ENCODE measurements at places on chromosomes 16 and 17. TPM values are rescaled to one million over a fixed set of nuclear protein-coding genes. Genes with fewer than 3 reads are reported as not detected.

DNA sequence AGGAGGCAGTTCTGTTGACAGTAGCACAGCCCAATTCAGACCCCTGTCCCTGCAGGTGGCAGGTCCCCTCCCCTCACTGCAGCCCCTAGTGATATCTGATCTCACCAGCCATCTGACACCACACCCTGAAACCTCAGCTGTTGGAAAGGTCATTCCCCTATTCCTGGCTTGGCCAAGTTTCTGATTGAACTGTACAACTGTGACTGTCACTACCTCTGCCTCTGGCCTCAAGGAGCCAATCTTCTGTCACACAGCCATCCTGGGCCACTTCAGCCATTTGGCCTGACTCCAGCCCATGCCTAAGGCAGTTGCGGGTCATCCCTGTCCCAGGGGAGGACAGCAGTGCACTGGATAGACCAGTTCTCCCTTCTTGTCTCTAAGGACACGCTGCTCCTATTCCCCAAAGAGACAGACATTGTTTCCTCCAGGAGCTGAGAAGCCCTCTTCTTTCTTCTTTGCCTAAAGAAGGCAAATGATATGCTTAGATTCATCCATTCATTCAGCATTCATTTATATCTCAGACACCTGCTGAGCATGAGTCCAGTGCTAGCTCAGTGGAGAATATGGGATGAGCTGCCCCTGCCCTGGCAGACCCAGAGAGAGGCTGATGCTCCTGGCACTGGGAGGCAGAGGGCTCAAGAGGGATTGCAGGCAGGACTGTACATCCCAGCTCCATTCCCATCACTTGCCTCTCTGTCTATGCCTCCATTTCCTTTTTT, 4.6 kb upstream of the ALDOA start:
- peak; percentile 56 for DNase-seq

GRCh38 chr17:68431661-68432071, 25.6 kb downstream of the WIPI1 start:
- DNase-seq: no peak

DNA sequence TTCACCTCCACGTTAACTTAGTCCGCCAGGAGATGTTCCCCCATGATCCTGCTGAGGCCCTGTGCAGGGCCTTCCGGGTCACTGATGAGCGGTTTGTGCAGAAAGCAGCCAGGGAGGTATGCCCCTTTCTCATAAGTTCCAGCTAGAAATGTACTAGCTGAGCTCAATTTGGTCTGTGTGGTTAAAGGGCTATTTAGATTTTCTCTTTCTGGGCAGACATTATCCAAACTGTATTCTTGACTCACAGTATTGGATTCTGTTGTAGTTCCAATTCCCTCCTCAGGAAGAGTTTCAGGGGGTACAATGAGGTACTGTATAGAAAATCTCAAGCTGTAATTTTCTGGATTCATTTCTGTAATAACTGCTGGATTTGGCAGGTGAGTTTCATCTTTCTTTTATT, 137.1 kb downstream of the TRIM37 start:
- no peak for DNase-seq

DNA sequence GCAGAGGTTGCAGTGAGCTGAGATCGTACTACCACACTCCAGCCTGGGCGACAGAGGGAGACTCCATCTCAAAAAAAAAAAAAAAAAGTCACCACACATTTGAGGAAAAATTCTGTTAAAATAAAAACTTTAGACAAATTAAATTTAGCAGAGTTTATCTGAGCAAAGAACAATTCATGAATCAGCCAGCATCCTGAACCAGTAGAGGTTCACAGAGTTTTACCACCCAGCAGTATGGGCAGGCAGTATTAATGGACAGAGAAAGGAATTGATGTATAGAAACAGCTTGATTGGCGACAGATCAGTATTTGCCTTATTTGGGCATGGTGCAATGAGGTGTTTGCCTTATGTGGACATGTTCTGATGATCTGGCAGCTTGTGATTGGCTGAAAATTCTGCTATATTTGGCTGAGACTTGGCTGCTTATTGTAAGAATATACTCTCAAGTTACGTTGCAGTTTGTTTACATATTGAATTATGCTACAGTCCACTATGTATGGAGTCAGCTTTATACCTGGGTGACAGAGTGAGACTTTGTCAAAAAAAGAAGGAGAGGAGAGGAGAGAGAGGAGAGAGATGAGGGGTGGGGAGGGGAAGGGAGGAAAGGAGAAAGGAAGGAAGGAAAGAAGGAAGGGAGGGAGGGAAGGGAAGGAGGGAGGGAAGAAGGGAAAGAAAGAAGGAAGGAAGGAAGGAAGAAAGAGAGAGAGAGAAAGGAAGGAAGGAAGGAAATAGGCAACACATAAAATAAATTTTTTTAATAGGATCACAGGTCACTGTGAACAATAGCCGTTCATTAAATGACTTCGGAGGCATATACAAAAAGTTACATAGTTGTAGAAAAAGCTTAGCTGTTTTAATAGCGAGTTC, 14.6 kb downstream of the ABCC3 start:
- DNase-seq: no peak

DNA sequence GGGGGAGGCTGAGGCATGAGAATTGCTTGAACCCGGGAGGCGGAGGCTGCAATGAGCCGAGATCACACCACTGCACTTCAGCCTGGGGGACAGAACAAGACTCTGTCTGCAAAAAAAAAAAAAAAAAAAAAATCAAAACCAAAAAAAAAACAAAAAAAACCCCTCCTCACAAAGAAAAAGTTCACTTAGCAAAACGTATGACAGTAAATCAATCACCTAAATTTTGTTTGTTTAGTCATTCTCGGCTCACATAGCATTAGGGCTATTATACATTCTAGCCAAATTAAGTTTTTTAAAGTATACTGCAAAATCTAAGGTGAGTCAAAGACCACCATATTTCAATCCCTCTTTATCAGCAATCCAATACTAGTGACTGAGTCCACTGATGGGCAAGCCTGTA, 5.7 kb downstream of the ZNF652 start:
- no peak for DNase-seq

GRCh38 chr16:85570213-85570734, 42.8 kb upstream of the GSE1 start:
- DNase-seq: no peak

- DNase-seq: peak; percentile 51
Measured at GRCh38 chr17:5526821-5527598, 40.6 kb downstream of the MIS12 start.

DNA sequence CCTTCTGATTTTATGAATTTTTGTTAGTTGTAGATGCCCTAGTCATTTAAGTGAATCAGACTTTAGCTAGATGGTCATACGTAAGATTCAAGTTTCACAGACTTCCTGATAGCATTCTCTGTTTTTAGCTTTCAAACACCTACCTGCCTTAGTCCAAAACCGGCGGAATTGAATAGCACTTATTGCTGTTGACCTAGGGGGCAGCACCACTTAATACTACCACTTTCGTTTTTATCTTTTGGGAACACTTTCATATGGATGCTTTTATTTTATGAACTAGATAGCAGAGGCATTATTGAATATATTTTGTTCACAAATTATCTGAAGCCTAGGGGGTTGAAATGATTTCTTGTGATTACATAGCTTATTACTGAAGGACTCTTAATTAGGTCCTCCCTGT, 31.5 kb downstream of the TADA2A start:
- no peak for DNase-seq

DNA sequence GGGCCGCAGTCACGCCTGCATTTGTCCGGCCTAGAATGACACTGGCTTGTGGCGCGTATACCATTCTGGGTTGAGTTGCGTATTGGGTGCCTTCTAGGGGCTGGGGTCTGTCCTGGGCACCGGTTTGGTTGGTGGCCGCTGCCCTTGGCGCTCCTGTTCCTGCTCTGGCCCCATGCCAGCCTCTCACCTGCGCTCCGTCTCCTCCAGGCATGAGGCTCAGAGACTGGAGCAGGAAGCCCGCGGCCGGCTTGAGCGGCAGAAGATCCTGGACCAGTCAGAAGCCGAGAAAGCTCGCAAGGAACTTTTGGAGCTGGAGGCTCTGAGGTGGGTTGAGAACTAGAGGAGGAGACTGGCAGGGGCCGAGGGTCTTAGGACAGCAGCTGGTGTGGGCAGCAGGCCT, 17.4 kb downstream of the CDIPT start:
- no peak for DNase-seq

GRCh38 chr16:57044931-57045693, 47.3 kb upstream of the CPNE2 start:
- DNase-seq: no peak

GRCh38 chr16:29683543-29684090, 4.6 kb downstream of the QPRT start:
- no peak for DNase-seq

DNA sequence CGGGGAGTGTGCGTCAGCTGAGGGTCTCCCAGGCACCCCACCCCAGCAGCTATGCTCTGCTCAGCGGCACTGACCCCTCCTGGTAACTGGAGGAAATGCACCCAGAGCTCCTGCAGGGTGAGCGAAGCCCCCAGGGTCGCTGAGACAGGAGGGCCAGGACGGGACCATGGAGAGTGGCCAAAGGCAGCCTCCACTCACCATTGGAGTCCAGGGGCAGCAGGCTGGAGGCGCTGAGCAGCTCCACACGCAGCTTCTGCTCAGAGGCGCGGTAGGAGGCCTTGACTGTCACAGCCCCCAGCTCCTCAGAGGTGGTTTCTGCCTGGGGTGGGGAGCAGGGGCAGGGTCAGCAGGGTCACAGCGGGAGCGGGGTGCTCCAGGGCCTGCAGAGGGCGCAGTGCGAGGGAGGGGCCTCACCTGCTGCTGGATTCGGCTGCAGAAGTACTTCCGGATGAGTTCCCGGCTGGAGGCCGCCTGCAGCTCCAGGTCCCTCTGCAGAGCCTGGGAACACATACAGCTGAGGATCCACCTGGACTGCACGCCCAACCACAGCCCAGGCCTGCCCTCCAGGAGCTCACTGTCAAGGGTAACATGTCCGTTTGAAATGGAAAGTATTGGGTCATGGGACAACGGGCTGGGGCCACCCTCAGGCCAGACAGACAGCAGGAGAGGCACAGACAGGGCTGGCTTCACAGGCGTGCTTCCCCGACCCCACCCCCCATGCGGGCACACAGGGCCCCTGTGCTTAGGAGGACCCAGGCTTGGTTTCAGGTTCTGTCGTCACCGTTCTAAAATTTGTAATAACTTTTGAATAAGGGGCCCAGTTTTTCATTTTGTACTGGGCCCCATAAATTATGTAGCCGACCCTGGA, 13.8 kb downstream of the UNC13D start:
- DNase-seq: no peak

GRCh38 chr16:65120461-65120830, 1.4 kb downstream of the CDH11 start:
- DNase-seq: no peak

- no peak for DNase-seq
Measured at GRCh38 chr17:33986566-33986965, 268.5 kb upstream of the CCL2 start.

GRCh38 chr16:51149251-51149661, 1.8 kb downstream of the SALL1 start:
- DNase-seq: no peak

GRCh38 chr17:50550661-50551432, 3.9 kb downstream of the SPATA20 start:
- peak; percentile 80 for DNase-seq

DNA sequence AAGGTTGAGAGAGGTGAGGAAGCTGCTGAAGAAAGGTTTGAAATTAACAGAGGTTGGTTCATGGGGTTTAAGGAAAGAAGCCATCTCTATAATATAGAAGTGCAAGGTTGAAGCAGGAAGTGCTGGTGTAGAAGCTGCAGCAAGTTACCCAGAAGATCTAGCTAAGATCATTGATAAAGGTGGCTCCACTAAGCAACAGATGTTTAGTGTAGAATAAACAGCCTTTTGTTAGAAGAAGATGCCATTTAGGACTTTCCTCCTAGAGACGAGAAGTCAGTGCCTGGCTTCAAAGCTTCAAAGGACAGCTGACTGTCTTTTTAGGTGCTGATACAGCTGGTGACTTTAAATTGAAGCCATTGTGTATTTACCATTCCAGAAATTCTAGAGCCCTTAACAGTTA, 29.3 kb downstream of the GOSR1 start:
- DNase-seq: no peak

DNA sequence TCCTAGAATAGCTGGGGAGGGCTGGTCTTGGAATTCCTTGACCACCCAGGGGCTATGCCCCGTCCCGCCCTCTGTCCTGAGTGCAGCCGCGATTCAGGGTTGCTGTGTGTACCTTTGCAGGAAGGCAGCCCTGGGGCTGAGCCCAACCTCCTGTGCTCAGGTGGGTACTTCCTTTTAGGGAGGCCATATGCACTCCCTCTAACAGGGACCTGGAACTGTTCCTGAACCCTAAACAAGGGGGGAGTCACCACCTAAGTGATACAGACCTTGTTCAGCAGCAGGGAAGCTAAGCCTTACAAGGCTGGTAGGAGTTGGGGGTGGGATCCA, 24.6 kb downstream of the LLGL2 start:
- DNase-seq: no peak

DNA sequence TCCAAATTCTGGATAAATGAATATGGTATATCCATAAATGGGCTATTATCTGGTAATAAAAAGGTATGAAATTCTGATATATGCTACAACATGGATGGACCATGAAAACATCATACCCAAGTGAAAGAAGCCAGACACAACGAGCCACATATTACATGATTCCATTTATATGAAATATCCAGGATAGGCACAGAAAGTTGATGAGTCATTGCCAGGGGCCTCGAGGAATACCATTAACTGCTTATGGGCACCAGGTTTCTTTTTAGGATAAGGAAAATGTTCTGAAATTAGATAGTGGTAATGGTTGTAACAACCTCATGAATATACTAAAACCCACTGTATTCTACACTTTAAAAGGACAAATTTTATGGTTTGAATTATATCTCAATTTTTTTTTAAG, 123.2 kb downstream of the PITPNC1 start:
- no peak for DNase-seq

- no peak for DNase-seq
Measured at GRCh38 chr17:80862481-80862961, 129.1 kb upstream of the CHMP6 start.

DNA sequence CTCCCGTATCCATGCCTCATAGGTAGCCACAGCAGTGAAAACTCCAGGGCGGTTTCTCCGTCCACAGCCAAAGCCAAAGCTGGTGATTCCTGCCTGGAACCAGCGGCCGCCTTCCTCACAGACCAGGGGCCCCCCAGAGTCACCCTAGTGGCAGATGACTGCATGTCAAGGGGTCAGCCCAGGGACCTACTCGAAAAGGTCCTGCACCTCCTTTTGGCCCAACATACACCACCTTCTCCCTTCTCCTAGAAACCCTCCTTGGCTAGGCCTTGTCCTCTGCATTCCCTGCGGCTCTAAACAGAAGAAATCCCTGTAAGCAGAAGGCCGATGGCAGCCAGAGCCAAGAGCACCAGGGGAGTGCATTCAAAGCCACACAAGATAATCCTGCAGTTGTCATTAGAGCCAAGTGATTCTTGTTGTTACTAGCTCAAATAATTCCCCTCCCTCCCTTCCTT, 6.1 kb downstream of the PRSS36 start:
- DNase-seq: no peak

- no peak for DNase-seq
Measured at GRCh38 chr16:50881956-50882355, 140.1 kb downstream of the CYLD start.

- no peak for DNase-seq
Measured at GRCh38 chr17:60653569-60653968, 24.1 kb upstream of the BCAS3 start.

- no peak for DNase-seq
Measured at GRCh38 chr16:86465434-86465833, 44.9 kb upstream of the FOXF1 start.

TMIGD1 gene
- total RNA-seq: not detected

SLC16A5 gene
- 12.1 TPM for total RNA-seq

MT1H gene
- not detected for total RNA-seq

PPP1R27 gene
- total RNA-seq: not detected

HOXB1 gene
- not detected for total RNA-seq

HSPB9 gene
- total RNA-seq: 0.23 TPM

NTN1 gene
- 11.0 TPM for total RNA-seq

TP53TG3B gene
- not detected for total RNA-seq

HOXB13 gene
- total RNA-seq: not detected

EFCAB13 gene
- total RNA-seq: 1.1 TPM

ABCA6 gene
- 5.7 TPM for total RNA-seq
